ENCODE measurements at places on chromosomes 12 and 14.

GRCh38 chr14:54839701-54840119 lies 62.9 kb downstream of the GCH1 start:
- DNase-seq, result no peak

GRCh38 chr14:105885561-105886320 lies 359.4 kb downstream of the TMEM121 start:
- DNase-seq, result no peak

DNA sequence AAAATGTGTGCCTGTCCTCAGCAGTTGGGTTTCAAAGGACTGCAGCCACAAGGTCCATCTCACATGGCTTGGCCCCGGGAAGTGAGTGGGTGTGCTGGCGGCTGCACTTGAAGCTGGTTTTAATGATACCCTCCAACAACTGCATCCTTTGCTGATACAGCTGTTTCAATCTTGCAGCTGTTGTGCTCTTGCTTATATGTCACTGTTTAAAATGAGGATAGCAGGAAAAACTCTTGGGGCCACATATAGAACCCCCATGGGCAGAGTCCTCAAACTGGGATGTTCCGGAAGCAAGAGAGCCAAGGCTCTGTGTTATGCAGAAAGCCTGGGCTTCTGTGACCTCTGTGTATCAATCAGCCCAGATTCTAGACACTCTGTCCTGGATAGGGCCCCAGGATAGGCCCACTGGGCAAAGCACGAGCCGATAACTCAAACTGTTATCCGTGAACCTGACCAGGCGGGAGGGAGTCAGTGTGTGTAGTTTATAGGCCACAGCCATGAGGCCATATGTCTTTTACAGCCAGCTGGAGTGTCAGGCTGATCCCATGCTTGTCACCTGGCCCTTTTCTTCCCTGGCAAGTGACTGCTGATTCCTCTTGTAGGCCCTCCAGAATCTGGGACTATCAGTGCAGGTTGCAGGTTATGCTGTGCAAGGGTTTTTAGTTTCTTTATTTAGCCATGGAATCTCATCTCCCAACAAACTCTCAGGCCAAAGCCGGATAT lies 74.3 kb downstream of the SSPN start:
- DNase-seq, result no peak

GRCh38 chr12:76311796-76312195 lies 36.4 kb downstream of the BBS10 start:
- no peak for DNase-seq

- DNase-seq, result no peak
Measured at GRCh38 chr14:106372870-106373652, 846.7 kb downstream of the TMEM121 start.

GRCh38 chr12:108689314-108690190 lies 41.8 kb downstream of the CORO1C start:
- DNase-seq, result peak; percentile 81

- DNase-seq, result no peak
Measured at GRCh38 chr14:32934881-32935633, 3.6 kb upstream of the NPAS3 start.

- no peak for DNase-seq
Measured at GRCh38 chr12:116629480-116629879, 70.3 kb downstream of the MAP1LC3B2 start.

DNA sequence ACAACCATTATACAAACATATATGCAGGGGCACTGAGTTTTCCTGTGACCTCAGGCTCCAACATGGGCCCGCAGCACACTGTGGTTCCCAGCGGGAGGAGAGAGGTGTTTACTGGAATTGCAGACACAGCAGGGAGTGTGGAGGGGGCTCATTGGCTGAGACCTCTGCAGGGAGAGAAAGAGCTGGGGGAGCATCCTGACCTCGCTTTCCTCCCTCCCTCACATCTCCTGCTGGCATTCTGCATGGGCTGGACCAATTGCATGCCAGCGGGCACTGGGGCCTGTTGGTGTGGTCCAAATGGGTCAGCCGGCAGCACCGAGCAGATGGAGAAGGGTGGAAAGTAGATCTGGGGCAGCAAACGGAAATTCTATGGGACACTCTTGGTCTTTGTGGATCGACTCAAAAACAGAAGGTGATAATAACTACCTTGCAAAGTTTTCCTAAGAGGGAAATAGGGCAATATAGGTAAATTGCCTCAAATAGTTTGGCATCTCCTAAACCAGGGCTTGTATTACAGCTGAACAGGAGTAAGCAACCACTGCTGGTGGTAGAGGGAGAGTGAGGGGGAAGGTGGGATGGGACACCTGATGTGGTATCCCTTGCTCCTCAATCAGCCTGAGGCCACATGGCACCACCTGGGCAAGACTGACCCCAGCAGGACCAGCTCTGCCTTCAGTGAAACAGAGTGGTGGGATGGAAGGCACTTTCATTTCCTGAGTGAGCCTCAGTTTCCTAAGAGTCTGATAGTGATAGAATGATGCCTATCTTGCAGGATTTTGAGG lies 86.9 kb downstream of the NTF3 start:
- DNase-seq, result no peak

- no peak for DNase-seq
Measured at GRCh38 chr14:27881646-27882045, 884.9 kb upstream of the FOXG1 start.

DNA sequence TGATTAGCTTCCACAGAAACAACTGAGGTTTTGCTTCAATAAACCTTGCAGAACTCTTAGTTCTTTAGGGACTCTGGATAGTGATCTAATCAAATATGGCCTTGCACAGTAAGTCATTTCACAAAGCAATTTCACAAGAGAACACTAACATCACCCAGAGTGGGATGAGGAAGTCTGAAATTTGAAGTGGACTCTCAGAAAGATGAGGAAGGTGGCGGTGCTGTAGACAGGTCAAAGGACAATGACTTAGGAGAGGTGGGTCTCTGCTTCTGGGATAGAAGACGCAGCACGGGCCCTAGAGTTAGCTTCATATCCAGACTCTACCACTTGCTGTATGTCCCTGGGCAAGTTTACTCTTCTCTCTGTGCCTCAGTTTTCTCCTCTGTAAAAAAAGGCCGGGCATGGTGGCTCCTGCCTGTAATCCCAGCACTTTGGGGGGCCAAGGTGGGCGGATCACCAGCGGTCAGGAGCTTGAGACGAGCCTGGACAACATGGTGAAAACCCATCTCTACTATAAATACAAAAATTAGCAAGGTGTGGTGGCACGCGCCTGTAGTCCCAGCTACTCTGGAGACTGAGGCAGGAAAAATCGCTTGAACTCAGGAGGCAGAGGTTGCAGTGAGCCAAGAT lies 18.9 kb downstream of the FOS start:
- peak; percentile 75 for DNase-seq

GRCh38 chr12:30144777-30145683 lies 361.3 kb upstream of the TMTC1 start:
- DNase-seq, result no peak

GRCh38 chr12:88763536-88764100 lies 183.3 kb upstream of the KITLG start:
- DNase-seq, result no peak

- DNase-seq, result no peak
Measured at GRCh38 chr12:130418251-130418650, 80.6 kb downstream of the PIWIL1 start.

DNA sequence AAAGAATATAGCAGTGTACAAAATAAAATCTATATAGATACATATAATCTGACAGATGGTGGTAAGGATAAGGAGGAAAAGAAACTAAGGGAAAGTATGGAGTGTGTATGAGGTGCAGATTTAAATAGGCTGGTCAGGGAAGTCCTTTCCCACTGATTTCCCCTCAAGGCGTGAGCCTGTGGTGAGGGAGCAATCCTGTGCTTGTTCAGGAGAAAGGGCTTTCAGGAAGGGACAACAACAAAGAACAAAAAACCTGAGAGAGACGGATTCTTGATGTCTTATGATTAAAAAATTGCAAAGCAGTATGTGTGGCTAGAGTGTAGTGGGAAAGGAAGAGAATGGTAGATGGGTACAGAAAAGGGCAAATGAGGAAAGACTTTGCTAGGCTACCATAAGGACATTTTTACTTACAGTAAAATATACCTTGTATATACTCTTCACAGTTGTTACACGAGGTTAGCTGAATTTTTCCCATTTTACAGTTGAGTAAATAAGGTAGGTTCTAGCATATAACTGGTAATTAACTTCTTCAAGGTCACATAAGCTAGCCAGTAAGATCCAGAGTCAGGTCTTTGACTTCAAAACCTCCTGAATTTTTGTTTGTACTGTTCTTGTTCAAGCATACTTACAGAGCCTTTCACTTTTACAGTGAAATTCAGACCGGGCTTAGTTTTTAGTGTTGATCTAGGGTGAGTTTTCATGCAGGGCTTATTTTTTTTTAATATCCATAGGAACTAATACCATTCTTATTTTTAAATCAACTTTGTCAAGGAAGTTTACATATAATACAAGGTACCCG lies 15.6 kb downstream of the CNOT2 start:
- DNase-seq, result no peak

DNA sequence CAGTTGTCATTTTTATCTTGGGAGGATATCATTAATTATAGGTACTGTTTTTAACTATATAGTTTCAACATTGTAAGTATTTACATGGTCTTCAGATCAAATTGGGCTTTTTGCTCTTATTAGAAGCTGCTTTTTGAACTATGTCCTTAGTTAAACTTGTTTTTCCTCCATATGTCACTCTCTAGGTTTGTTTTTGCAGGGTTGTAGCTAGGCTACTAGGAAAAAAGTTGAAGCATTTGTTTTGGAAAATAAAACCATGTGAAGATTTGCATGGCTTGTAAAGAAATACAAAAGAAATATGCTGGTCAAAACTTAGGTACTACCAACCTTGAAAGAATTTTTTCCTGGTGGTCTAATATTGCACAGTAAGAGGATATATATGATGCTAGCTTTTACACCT lies 3.4 kb downstream of the ARID2 start:
- DNase-seq, result no peak

- DNase-seq, result no peak
Measured at GRCh38 chr14:75831455-75831854, 150.3 kb downstream of the TGFB3 start.

- DNase-seq, result no peak
Measured at GRCh38 chr14:104243200-104243599, 104.8 kb downstream of the KIF26A start.

DNA sequence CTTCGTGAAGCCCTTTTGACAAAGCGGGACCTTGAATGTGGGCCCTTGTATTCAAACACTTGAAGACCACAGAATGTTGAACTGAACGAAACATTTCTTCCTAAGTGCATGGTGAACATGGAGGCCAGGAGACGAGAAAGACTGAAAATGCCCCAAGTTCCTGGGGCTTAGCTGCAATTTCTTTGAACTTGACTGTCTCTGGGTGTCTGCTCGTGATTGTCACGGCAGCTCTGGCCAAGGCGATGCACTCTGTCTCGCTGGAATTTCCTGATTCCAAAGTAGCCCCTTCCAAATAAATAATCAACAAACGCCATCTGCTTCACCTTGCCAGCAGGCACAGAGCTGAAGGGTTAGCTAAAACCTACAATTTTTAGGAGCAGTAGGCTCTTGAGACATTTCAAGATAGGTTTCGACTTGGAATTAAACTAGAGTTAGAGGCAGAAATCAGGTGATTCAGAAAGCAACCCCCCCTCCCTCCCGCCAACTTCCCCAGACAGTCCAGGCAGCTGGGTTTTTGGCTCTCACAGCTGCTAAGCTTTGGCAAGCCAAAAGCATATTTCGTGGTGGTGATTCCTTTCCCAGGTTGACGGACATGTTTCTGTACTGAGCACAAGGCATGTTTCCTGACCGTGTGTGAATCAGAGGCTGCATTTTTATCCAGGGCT lies 13.5 kb upstream of the IRF2BPL start:
- no peak for DNase-seq

DNA sequence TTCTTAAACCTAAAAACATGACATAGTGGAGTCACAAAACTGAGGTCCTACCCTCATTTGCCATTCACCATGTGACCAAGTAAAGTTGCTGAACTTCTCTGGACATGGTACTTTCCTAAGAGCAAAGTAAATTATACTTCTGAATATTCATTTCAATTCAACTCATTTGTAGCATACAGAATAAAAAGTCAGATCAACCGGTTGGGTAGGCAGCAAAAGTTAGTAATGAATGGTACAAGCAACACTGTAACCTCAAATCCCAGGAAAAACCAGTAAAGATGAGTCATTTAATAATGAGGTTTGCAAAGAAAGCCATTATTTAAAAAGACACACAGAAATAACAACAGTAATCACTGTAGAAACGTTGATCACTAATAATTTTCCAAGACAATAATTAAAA lies 8.7 kb downstream of the POLE2 start:
- no peak for DNase-seq

DNA sequence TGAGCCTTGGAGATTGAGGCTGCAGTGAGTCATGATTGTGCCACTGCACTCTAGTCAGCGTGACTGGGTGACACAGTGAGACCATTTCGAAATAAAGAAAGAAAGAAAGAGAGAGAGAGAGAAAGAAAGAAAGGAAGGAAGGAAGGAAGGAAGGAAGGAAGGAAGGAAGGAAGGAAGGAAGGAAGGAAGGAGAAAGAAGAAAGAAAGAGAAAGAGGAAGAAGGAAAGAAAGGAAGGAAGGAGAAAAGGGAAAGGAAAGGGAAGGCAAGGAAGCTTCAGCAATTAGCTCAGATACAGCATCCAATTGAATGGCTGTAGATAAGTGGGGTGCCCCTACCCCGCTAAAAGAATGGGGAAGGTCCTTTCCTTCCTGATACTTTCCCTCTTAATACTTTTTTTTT lies 9.5 kb upstream of the NAA30 start:
- DNase-seq, result no peak

GRCh38 chr12:85572956-85573355 lies 263.3 kb downstream of the RASSF9 start:
- no peak for DNase-seq

- no peak for DNase-seq
Measured at GRCh38 chr12:25497021-25497420, 56.1 kb downstream of the LMNTD1 start.

- peak; percentile 46 for DNase-seq
Measured at GRCh38 chr14:75283833-75284563, 5.4 kb downstream of the FOS start.

GRCh38 chr12:26162174-26162573 lies 33.2 kb upstream of the SSPN start:
- no peak for DNase-seq

- no peak for DNase-seq
Measured at GRCh38 chr12:117567644-117568216, 206.3 kb upstream of the NOS1 start.

DNA sequence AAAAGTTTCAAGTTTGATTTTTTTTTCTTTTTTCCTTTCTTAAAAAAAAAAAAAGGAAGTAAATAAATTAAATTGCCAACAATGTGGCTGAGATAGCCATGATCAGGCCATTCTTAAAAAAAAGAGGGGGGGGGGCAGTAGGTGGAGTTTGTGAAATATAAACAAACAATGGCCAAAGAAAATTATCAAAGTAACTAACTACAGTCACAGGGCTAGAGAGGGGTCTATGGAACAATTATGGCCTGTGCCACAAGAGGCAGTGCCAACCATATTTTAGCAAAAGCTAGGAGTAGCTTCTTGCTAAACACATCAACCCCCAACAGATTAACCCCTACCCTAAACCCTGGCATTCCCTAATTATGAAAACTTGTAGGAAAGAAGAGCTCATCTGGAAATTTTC lies 16.2 kb upstream of the SMARCC2 start:
- DNase-seq, result no peak

GRCh38 chr14:103743691-103744090 lies 28.1 kb downstream of the ZFYVE21 start:
- DNase-seq, result no peak

- no peak for DNase-seq
Measured at GRCh38 chr12:108523365-108523764, 8.3 kb downstream of the FICD start.
